ENCODE measurements at places on chromosomes 7 and 10. TPM values are rescaled to one million over a fixed set of nuclear protein-coding genes. Genes with fewer than 3 reads are reported as not detected.

The SRRM3 gene
- 4.7 TPM for total RNA-seq

The MGMT gene
- 45.4 TPM for total RNA-seq

The NEUROD6 gene
- not detected for total RNA-seq

The ELMO1 gene
- 5.8 TPM for total RNA-seq

The AP1S1 gene
- 128 TPM for total RNA-seq

The PDE6C gene
- not detected for total RNA-seq

All from cardiac atrium fibroblast (primary cell).